ENCODE measurements at places on chromosomes 7 and 10.

- no peak for DNase-seq
Measured at GRCh38 chr7:81684514-81685269, 85.2 kb downstream of the HGF start.

GRCh38 chr10:30493609-30494530 lies 59.9 kb downstream of the MAP3K8 start:
- DNase-seq, result no peak

- DNase-seq, result peak; percentile 64
Measured at GRCh38 chr7:151408839-151409666, 785 bp downstream of the WDR86 start.

DNA sequence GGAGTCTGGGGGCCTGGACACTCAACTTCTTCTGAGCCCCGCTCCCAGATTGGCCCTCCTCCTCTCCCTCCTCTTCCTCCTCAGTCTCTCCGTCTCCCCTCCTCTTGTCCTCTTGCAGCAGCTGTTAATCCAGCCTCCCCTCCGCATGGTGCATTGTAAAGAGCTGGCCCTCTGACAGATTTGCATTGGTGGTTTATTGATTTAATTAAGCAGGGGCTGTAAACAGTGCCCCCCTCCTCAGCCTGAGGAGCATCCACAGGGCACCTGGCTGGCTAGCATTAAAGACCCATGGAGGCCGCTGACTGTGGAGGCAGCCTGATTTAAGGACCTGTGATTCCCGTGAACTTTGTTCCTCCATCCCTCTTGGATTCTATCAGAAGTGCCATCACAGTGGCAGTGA lies 28.9 kb upstream of the PCBD1 start:
- DNase-seq, result no peak

GRCh38 chr7:40726559-40726958 lies 591.8 kb downstream of the SUGCT start:
- DNase-seq, result no peak

DNA sequence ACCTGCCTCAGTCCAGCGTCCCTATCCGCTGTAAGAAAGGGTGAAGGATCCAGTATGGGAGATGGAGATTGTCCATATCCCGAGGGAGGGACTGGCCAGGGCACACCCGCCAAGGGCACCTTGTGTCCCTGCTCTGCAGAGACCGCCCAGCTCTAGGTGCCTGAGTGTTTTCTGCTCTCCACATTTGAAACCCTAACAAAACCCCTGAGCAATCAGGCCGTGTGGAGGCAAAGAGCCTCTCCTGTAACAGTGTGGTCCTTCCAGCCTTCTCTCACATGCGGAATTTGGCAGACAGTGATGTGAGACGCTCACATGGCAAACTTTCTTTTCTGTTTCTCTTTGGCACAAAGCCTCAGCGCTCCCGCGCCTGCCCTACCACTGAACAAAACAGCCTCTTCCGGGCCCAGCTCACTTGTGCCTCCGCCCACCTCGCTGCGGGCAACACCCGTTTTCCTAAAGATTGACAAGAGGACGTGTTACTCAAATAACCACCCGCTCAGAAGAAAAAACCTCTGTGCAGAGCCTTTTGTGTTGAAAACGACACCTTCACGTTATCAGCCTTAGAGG lies 514.8 kb downstream of the DNAJB6 start:
- peak; percentile 62 for DNase-seq

GRCh38 chr7:74051629-74052410 lies 23.8 kb downstream of the ELN start:
- DNase-seq, result no peak

- no peak for DNase-seq
Measured at GRCh38 chr7:96320442-96320841, 1.5 kb downstream of the SLC25A13 start.

DNA sequence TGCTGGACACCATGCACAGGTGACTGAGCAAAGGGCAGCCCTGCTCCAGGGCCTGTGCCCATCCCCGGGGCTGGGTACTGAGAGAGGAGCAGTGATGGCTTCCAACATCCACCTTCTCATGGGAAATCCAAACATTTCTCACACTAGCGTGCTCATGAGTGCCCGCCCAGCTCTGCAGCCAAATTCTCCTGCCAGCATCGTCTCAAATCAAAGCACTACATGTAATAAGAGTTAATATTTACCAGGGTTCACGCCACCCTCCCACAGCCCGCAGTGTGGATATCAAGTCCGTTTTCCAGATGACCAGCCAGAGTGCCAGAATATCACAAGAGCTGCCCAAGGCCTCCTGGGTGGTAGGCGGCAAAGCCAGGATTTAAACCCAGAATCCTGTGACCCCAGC lies 12.1 kb downstream of the IL15RA start:
- DNase-seq, result no peak

DNA sequence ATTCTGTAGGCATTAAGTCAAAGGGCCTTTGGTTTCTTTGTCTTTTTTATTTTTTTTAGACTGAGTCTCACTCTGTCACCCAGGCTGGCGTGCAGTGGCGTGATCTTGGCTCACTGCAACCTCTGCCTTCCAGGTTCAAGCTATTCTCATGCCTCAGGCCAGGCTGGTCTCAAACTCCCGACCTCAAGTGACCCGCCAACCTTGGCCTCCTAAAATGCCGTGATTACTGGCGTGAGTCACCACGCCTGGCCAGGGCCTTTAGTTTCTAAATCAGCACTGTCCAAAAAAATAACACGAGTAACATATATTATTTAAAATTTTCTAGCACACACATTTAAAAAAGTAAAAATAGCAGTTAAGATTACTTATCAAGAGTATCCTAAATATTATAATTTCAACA lies 11.1 kb upstream of the ACSL5 start:
- DNase-seq, result no peak

DNA sequence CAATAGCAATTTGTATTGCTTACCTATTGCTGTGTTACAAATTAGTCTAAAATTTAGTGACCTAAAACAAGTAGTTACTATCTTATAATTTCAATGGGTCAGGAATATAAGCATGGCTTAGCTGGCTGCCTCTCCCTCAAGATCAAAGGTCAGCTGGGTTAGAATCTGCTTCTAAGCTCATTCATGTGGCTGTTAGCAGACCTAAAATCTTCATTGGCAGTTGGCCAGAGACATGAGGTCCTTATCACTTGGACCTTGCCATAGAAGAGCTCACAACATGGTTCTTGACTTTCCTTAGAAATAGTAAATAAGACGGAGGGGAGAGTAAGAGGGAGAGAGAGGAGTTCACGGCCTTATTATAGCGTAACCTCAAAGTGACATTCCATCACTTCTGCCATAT lies 468.0 kb downstream of the HTR7 start:
- DNase-seq, result no peak

- DNase-seq, result no peak
Measured at GRCh38 chr7:134420424-134421125, 38.3 kb downstream of the AKR1B1 start.

- DNase-seq, result no peak
Measured at GRCh38 chr10:34111179-34111578, 703.9 kb downstream of the PARD3 start.

DNA sequence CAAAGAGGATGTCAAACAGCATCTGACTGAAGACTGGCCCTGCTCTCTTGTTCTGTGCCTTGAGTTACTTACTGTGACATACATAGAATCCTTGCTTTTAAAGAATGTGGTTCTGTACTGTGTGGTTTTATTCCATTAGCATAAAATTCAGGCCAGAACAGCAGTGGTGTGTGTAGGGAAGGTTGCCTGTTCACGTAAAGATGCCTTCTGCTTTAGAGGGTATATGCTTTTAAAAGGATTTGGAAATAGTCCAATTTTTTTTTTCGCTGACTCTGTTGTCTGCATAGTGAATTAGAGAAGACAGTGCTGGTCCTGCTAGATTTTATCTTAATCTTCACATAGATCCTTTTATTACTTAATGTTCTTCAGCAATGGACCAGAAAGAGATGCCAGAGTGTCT lies 470.8 kb upstream of the SEMA3A start:
- DNase-seq, result no peak

DNA sequence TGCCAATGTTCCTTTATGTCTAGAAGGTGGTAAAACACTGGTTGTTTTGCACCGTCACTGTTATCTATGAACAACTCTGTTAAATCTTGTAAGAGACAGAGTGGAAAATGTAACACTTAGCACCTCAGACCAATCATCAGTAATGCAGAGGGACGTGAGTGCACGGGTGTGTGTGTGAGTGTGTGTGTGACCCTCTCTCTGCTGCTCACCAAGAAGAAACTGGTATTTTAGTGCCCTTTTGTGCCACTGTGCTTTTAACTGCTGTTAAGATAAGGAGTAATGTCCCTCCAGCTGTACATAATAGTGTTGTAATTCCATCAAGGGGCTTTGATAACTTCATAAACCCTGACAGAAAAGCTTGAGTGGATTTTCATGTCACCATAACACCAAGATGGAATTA lies 130.1 kb downstream of the CREB5 start:
- DNase-seq, result no peak

GRCh38 chr10:33600381-33600780 lies 265.9 kb upstream of the NRP1 start:
- no peak for DNase-seq

- no peak for DNase-seq
Measured at GRCh38 chr7:148481971-148482626, 108.5 kb upstream of the C7orf33 start.

DNA sequence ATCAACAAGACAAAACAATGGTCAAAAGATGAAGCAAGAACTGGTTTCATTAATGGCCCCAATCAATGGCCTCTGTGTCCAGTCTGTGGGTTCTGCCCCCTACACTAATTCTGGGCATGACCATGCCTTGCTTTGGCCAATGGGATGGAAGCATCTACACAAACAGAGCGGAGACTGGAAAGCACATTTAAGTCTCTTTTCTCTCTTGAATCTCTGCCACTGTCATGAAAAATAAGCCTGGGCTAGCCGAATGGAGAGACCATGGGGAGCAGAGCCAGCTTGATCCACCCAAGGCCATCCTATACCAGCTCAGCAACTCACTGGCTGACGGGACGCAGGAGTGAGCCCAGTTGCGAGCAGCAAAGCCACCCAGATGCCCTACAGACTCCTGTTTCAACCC lies 30.9 kb downstream of the ANKRD16 start:
- no peak for DNase-seq

DNA sequence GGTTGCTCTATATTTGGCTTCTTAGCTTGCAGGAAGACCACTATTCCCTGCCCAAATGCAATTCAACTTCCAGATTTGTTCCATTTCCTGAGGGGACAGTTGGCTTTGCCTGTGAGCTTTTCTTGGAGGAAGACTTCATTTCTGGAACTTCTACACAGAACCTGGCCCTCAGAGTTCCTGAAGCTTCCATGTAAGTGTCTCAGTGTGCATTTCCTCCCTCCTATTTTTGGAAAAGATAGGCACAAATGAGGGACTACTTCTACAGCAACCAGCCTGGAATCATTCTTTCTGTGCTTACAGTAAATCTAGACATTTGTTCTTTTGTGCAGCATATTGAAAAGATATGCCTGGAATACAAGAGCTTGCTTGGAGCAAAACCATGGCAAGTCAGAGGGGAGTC lies 164.3 kb downstream of the CREB5 start:
- DNase-seq, result no peak

GRCh38 chr7:81260152-81260551 lies 341.3 kb upstream of the SEMA3C start:
- DNase-seq, result no peak

DNA sequence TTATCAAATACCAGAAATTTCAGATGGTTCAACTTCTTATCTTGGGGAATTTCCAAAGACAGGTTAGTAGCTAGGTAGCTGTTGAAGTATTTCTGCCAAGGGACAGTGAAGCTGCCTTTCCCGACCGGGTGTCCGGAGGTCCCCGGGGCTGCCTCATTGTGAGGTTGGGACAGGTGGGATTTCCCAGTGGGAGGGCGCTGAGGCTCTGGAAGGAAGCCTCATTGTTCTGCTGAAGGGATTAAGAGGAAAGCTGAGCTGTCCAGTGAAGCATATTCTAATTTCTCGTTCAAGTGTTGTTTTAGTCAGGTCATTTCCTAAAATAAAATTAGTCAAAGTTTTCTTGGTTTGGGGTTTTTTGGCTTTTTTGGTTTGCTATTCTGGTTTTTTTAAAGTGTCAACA lies 244.2 kb downstream of the MGMT start:
- DNase-seq, result no peak

GRCh38 chr10:76945166-76945565 lies 692.4 kb downstream of the KCNMA1 start:
- DNase-seq, result no peak

DNA sequence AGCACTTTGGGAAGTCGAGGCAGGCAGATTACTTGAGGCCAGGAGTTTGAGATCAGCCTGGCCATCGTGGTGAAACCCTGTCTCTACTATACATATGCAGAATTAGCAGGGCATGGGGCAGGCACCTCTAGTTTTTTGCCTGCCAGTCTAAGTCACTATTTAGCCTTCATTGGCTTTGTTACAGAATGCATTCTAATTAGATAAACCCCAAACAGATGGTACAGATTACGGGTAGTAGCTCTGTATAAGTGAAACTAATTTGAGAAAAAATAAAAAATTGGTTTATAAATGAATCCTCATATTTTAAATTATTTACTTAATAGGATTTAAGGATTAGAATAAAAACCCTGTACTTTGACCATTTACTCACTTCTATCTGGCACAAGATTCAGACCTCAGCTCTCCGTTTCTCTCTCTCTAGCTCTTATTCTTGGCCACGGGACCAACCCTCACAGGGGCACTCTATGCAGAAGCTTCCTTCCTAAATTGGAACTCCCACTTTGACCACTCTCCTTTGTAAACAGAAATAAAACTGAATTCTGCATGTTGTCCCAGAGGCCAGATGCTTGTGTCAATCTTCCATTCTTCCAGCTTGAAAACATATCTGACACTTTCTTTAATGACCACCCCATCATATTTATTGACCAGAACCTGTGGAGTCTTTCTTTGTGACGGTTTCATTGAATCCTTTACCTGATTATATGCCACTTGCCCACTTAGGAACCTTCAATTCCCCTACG lies 26.8 kb downstream of the BET1 start:
- no peak for DNase-seq

GRCh38 chr7:55024776-55025175 lies 6.0 kb downstream of the EGFR start:
- DNase-seq, result no peak

DNA sequence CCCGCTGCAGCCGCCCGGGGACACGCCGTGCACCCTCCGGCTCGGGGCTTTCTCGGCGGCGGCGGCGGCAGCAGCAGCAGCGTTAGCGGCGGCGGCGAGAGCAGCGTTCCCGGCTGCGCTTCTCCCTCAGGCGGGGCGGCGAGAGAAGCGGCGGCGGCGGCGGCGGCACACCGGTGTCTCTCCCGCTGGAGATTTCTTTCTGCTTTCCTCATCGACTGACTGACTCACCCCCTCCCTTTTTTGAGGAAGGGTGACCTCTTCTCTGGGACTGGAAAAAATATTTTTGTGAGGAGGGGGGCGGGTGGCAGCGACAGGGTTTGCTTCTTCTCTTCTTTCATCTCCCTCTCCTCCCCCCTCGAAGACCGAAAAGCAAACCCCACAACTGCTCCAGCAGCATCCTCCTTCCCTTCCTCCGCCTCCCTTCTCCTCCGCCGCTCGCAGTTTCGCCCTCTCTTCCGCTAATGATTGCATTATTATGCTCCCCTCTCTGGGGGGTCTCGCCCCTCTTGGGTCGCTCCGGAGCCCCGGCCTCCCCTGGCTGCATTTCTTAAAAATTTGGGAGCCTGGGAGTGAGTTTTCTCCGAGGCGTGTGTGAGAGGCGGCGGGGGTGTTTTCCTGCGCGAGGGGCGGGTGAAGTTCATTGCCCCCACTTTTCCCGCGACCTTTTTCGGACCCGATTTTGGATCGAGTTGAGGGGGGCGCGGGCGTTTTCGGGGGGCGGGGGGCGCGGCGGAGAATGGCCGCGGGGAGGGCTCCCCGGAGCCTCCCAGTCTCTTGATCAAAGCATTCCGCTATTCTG lies 411 bp downstream of the AUTS2 start:
- DNase-seq, result no peak

GRCh38 chr7:143405173-143406001 lies 3.3 kb downstream of the EPHA1 start:
- DNase-seq, result no peak

All from activated effector memory CD4-positive, alpha-beta T cell treated with Interleukin-2 at 50 U/mL for 16 hours (primary cell).